Activated CD4-positive, alpha-beta memory T cell treated with anti-CD3 and anti-CD28 coated beads for 36 hours (primary cell): ENCODE measurements at places on chromosomes 13 and 19. TPM values are rescaled to one million over a fixed set of nuclear protein-coding genes. Genes with fewer than 3 reads are reported as not detected.

Gene SLITRK5
- under 0.01 TPM for total RNA-seq

Gene EGLN2
- 89.1 TPM for total RNA-seq

Gene GPC5
- total RNA-seq: 0.17 TPM

Gene CBY2
- total RNA-seq: not detected

Gene FFAR1
- total RNA-seq: not detected

Gene ACER1
- total RNA-seq: 0.14 TPM

Gene AMER2
- total RNA-seq: not detected

Gene OR7C1
- total RNA-seq: not detected

Gene KIR3DL2
- total RNA-seq: 0.48 TPM

Gene SMIM44
- not detected for total RNA-seq

Gene CYP2B6
- total RNA-seq: not detected

Gene PLK5
- not detected for total RNA-seq

Gene PCSK4
- 2.7 TPM for total RNA-seq

Gene RASAL3
- 130 TPM for total RNA-seq

Gene ZNF700
- 13.0 TPM for total RNA-seq

Gene ALOX5AP
- 33.8 TPM for total RNA-seq

Gene FAAP24
- 8.1 TPM for total RNA-seq

Gene ZNF90
- 13.8 TPM for total RNA-seq

Gene SIGLECL1
- total RNA-seq: not detected

Gene NLRP7
- total RNA-seq: not detected

Gene GJA3
- total RNA-seq: 0.29 TPM

Gene SLC5A5
- 0.87 TPM for total RNA-seq

Gene BRSK1
- total RNA-seq: 5.6 TPM

Gene HS6ST3
- total RNA-seq: not detected

Gene OCEL1
- total RNA-seq: 17.6 TPM

Gene FOSB
- 3.7 TPM for total RNA-seq

Gene RHPN2
- total RNA-seq: 1.7 TPM

Gene ZNF737
- total RNA-seq: 9.0 TPM

Gene ERICH6B
- total RNA-seq: not detected

Gene PNMA8C
- total RNA-seq: not detected

Gene ZNF682
- 9.1 TPM for total RNA-seq

Gene SMIM17
- total RNA-seq: not detected

Gene RNF17
- total RNA-seq: not detected

Gene LRG1
- total RNA-seq: 0.92 TPM

Gene ZNF440
- 6.4 TPM for total RNA-seq

Gene DAND5
- total RNA-seq: not detected

Gene ZNF626
- 8.7 TPM for total RNA-seq

Gene ADGRL1
- total RNA-seq: 10.9 TPM

Gene SLC10A2
- not detected for total RNA-seq

Gene SLC17A7
- not detected for total RNA-seq

Gene C13orf46
- total RNA-seq: 1.5 TPM

Gene CAPN12
- total RNA-seq: 9.0 TPM

Gene UBE2L5
- total RNA-seq: not detected
